Umbilical cord (tissue), 2 donors: ENCODE measurements at places on chromosomes 4 and X.

DNA sequence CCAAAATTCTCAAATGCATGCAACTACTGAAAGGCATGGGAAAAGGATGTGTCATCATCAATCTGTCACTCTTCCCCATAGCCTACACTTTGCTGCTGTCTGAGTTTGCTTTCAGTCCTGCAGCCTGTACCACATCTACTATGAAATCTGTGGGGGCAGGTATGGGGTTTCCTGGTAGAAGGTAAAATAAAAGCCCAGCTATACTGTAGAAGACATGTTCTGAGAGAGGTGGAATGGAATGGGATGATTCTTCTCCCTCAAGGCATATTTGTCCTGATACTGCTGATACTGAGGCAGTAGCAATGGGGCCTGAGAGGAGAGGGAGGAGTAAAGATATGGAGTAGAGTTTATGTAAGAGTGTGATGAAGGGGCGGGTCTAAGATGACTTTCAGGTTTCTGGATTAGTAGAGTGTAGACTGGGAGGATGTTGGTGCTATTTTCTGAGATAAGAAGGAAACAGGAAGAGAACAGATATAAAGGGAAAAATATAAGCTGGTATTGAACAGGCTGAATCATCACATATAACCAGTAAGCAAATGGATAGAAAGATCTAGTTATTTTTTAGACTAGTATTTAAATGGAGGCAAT lies 38.7 kb upstream of the GYPA start:
- peak; percentile 6 for DNase-seq

DNA sequence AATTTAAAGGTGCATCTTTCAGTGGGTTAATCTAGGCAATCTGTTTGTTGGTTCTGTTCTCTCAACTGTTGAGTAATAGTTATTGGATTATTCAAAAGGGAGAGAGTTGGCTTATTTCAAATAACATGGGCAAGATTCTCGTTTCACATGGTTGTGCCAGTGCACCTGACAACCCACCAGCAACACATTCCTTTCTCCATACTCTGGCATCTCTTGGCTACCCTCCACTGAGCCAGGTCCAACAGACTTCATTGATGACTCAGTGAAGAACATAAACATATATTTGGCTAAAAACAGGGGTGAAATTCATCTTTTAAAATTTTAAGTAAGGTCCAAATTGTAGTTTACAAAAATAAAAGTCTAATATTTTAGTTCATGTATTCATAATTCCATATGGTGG lies 967.2 kb downstream of the RPA4 start:
- no peak for DNase-seq

DNA sequence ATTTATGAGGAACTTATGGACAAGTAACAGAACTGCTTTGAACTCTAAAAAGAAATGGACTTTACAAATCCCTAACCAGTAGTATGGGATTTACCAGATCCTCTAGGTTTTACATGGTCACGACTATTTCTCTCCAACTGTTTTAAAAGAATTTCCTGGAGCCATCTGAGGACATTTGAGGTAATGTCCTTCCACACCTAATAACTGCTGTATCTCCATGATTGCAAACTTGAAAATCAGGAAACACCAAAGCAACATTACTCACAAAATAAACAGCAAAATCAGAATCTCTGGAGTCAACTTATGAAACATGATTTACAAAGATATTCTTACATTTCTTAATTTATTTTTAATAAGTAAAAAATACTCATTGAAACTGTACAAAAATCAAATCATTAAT lies 58.0 kb downstream of the STAP1 start:
- DNase-seq, result no peak

GRCh38 chrX:147191361-147191760 lies 376.8 kb upstream of the CXorf51A start:
- DNase-seq, result no peak

DNA sequence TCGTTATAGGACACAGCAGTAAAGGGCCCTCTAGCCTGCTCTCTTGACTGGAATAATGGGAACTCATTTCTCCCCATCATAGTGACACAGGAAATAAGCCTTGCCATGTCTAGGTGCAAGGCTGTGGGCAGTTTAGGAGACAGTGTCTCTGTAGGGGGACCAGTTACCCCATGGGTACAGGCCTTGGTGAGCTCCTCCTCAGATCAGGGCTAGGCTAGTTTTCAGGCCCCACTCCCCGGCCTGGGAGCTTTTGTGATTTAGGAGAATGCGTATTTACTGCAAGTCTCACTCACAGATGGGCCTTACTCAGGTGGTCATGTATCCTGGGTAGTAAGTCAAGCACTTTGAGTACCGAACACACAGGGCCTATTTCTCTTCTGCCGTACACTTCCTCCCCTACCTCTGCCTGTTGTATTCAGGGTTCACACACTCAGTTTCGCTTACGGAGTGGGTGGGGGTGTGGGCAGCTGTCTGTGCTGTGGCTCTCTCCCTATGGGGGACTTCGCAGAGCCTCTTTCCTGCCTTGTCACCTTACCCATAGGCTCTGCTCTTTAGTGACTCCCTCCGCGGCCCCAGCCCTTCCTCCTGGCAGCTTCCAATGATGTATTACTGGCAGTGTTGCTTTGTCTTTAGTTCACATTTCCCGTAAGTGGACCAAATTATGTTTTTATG lies 34.2 kb downstream of the FAM193A start:
- no peak for DNase-seq
